Left renal cortex interstitium (tissue), 4 donors: ENCODE measurements at places on chromosomes 3 and 15. TPM values are rescaled to one million over a fixed set of nuclear protein-coding genes. Genes with fewer than 3 reads are reported as not detected.

MITF gene
- polyA plus RNA-seq: 37.7 TPM

GOLGA8F gene
- not detected for polyA plus RNA-seq

HOMER2 gene
- 33.5 TPM for polyA plus RNA-seq

SERPINI2 gene
- polyA plus RNA-seq: 1.7 TPM

GOLGA6L4 gene
- polyA plus RNA-seq: 9.6 TPM

GHSR gene
- not detected for polyA plus RNA-seq

RYK gene
- polyA plus RNA-seq: 91.5 TPM

COL8A1 gene
- 5.4 TPM for polyA plus RNA-seq

A4GNT gene
- 3.4 TPM for polyA plus RNA-seq

ZNF385D gene
- polyA plus RNA-seq: 17.9 TPM

HEG1 gene
- polyA plus RNA-seq: 24.5 TPM

SHQ1 gene
- 22.4 TPM for polyA plus RNA-seq

- DNase-seq: no peak
Observed at GRCh38 chr15:51302480-51302879, 35.9 kb downstream of the CYP19A1 start.

DNA sequence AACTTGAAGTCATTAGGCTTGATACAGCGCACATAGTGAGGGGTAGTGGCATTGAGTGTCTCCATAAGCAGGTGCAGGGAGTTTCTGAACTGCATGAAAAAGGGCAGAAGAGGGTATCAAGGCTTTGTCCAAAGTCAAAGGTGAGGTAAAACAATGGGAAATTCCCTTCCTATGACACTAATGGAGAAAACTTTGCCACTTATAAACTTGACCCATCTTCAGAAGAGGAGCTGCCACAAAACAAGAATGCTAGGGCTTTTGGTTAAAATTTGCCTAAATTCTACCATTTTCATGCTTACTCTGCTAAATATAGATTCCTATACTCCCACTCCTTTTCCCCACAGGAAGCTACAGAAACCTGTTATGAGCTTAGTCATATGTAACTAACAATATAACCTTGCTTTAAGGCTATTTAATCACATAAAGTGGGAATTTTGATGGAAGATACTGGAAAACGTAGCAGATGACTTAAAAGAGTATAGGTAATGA lies 87.5 kb upstream of the MYO5C start:
- no peak for DNase-seq

DNA sequence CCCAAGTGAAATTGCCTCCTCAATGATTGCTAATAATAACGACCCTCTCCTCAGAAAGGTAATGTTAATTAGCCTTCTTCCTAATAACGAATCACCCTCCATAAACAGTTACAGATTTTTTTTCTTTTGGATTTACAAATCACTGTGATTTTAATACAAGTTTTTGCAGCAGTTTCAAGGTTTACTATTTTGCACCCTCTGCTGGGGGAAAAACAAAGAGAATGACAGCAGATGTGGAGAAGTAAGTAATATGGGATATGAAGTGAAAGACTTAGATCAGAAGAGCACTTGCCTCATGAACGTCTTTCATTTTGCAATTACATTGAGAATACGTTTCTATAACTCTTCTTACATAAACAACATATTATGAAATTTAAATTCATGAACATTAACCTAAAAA lies 16.1 kb upstream of the CNTN3 start:
- no peak for DNase-seq

DNA sequence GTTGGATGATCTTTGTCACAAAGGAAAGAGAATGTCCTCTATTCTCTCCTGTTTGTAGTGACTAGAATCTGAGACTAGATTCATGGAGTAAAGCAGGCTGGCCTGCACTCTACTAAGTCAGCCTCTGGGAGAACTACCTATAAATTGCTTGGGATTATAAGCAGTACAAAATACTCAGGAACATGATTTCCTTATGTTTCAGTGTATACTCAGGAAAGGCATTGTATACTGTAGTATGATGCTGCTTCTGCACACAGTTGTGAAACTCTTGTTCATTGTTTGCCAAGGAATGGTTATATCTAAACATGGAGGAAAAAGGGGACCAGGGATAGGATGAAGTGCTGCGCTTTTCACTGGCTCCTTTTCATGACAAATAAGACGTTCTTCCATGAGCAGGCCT lies 49.2 kb downstream of the OXSR1 start:
- no peak for DNase-seq

DNA sequence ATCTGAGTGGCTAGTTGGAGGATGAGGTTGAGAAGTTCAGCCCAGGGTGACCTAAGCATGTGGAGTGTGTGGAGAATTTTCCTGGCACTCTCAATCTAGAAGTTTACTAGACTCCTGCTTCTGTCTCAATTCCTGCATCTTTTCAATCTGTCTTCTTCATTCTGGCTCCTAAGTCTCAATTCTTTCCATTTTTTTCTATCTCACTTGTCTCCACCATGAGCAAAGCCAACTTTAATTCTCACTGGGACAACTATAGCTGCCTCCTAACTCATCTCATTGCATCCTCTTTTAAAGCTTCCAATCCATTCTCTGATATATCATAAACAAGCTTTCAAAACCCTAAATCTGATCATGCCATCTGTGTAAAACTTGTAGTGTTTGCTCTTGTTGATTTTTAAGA lies 569.3 kb downstream of the NAALADL2 start:
- DNase-seq: no peak

DNA sequence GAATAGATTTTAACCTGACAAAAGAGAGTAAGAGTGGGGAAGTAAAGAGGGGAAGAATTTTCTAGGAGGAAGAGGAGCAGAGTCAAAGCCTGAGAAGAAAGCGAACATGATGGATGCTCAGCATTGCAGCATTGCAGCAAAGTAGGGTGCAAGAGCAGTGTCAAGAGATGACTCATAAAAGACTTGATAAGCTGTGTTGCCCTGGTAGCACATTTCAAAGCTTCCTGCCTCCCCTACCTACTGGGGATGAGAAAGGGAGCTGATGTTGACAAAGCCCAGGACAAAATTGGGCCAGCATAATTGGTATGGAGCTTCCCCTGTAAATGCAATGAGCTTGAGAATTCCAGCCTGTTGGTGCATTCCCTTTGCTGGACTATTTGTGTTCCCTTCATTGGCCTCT lies 121.6 kb upstream of the ST8SIA2 start:
- no peak for DNase-seq

DNA sequence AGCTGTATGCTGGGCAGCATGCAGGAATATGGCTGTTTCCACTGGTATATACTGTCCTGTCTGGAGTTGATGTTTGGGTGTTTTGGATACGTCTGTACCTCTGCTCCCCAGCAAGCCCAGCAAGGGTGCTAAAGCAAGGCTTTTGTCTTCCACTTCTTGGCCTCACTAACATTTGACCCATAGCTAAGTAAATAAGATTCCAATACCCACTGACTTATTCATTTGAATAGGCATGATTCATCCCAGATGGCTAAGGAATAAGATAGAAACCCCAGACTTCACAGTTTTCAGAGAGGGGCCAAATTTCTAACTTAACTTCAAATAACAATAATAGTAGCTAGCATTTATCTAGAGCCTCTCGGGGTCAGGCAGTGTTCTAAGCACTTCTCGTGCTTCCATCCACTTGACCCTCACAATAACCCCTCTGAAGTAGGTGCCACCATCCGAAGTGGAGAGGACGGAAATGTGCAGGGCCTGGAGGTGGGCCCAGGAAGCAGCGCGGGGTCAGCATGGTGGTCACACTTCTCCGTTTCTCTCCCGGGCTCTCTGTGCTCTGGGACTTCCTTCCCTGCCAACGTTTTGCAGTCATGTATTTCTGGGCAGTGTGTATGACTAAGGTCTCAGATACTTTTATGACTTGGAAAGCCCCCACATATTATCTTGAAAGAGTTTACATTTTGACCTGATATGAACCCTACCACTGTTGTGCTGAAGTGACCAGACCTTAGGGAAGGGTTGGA lies 39.3 kb downstream of the LRRK1 start:
- no peak for DNase-seq

GRCh38 chr15:63922261-63922904 lies 88.6 kb upstream of the HERC1 start:
- no peak for DNase-seq

DNA sequence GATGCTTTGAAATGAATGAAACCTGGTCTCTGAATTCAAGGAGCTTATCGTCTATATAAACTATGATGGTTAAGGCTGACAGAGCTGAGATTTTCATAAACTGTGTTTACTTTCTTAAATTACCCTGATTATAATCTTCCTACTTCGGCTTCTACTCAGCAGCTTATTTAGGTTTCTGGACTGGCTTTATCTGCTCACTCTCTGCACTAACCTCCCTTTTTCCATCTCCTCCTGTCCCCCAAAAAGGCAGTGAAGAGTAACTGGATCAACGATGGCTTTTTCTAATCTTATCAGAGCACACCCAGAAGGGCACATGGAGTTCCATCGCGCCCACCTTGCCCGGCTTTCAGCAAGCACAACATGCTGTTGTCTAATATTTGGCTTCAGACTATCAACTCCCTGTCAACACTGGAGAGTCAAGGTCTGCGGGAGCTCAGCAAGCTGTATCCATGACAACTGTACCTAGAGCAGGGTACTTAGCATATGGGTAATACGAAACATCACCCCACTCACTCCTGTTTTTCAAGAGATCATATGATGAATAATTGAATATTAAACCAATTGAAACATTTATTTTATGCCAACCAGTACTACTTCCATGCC lies 417.3 kb downstream of the GABRB3 start:
- no peak for DNase-seq

DNA sequence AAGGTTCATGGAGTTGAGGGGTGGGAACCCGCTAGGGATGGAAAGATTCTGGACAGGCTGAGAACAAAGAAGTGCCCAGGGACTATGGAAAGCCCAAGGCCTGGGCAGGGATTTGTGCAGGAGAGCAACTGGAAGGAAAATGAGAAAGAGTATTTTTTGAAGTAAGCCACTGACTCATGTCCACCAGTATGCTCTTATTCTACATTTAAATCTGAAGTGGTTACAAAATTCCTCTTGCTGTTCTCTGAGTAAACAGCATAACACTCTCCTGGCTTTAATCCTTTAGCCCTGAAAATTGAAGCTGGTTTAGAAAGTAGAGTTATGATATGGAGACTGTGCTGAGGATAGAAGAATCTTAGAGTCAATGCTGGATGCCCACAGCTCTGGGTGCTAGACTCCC lies 165.2 kb downstream of the ISL2 start:
- no peak for DNase-seq

- DNase-seq: no peak
Observed at GRCh38 chr3:183563536-183563874, 8.0 kb upstream of the KLHL6 start.

DNA sequence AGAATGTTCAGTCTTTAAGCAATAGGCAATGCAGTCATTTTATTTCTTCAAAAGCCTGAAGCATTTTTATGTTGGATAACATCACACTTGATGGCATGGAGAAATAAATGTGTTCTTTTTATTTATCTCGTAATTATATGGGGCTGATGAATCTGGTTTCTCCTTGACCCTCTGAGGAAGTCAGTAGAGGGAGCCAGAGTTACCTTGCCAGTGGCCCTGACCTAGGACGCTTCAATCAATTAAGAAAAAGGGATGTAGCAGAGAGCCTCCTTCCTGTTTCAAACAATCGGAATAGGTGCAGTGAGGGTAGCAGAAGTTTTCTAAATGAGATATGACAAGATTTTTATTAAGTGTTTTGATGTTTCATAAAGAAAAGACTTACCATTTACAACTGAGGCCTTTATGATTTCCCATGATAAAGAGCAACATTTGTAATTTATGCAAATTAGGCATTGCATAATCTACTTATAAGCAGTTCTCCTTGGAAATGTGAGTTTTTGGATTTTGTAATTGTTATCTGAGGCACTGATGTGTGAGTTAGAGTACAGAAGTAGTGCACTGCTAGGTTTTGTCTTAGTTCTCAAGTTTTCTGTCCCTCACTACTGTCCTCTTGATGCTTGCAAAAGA lies 129.1 kb downstream of the RAP2B start:
- no peak for DNase-seq

DNA sequence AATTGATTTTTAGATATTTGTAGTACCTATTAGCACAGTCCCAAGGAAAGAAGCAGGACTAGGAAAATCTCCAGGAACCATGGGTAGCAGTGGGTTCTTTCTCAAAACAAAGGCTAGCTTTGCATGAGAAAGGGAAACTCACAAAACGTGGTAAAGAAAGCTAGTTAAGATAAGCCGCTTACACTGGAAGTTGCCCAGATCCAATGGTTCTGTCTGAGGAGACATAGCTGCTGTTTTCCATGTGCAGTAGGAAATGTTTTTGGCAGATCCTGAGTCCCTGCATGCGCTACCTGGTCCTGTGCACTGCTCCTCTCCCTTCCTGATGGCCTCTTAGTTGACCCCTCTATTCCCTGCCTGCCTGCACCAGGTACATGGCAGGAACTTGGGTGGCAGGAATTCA lies 60.4 kb downstream of the TFG start:
- no peak for DNase-seq

- no peak for DNase-seq
Observed at GRCh38 chr3:113194823-113195401, 16.4 kb upstream of the BOC start.

DNA sequence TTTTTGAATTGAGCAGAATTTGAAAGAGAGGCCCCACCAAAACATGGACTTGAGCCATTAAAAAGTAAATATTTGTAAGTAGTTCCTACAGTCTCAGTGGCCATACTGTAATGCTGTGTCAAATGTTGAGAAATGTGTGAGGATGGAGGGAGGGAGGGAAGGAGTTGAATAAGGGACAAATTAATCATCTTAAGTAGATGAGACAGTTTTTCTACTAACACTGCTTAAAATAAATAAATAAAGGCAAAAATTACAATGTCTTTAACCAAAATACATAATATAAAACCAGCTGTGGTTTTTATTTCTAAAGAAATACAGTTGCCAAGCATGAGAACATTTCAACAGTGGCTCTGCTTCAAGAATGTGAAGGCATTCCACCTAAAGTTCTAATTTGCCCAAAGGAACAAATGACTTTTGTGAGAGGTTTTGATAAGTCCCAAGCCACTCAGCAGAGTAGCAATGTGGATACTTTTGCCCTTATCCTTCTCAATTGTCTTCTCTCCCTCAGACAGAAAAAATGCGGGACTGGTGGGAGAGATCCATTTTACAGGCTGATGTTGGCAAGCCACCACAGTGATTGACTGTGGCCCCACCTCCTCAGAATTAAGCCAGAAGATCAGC lies 427.0 kb upstream of the RARB start:
- DNase-seq: no peak

DNA sequence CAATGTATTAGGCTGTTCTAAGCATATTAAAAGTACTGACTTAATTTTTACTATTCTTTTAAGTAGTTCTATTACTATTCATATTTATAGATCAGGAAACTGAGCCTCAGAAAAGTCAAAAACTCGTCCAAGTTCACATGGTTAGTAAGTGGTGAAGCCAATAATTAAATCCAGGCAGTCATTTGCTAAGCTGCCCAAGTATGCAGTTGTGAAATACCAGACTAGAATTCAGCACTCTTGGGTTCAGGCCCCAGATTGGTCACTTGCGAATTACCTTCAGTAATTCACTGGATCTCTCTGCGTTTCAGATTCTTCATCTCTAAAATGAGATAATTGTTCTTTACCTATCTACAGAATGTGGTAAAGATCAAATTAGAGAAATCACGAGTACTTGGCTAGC lies 161.9 kb upstream of the CADPS start:
- no peak for DNase-seq

DNA sequence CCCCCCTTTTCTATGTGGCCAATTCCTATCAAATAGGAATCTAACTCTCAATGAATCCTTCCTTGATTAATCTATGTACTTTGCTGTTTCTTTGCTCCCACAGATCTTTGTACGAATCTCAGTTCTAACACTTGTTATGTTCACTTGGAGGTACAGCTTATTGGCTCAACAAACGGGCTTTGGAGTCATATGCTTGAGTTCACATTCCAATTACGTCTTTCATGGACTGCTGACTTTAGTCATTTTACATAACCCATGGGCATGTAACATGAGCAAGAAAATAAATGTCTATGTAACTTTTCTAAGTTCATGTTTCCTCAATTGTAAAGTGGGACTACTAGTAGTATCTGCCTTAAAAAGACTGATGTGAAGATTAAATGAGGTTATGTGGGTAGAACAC lies 123.2 kb upstream of the TBC1D5 start:
- DNase-seq: no peak
